Activated naive CD8-positive, alpha-beta T cell treated with anti-CD3 and anti-CD28 coated beads, Interleukin-2, amount 10 ng/mL, durations not matched to agents 7 days and 5 days (primary cell): ENCODE measurements at places on chromosomes 13 and 19. TPM values are rescaled to one million over a fixed set of nuclear protein-coding genes. Genes with fewer than 3 reads are reported as not detected.

Gene PDX1
- total RNA-seq = not detected

Gene ETHE1
- total RNA-seq = 57.1 TPM

Gene CAMSAP3
- 0.50 TPM for total RNA-seq

Gene MCF2L
- 9.3 TPM for total RNA-seq

Gene UBAC2
- total RNA-seq = 79.1 TPM

Gene WDR87
- not detected for total RNA-seq

DNA sequence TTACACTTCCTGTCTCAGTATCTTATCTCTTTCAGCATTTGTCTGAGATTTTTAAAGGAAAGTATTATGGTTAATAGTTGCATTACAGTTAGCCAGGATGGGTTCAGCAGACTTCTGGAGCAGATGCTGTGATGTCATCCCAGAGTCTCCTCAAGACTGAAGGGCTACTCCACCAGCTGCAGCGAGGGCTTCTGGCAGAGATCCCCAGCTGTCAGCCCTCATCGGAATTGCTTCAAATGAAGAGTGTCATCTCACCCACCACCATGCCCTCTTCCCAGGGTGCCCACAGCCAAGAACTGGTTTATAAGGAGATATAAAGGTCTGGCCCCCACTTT is 84.4 kb downstream of the FAM216B start:
- no peak for DNase-seq
- no peaks in the 10 kb centered on the region for H3K4me1 ChIP-seq
- H3K36me3 ChIP-seq = no peaks in the 10 kb centered on the region
- no peak overlapping the region for H3K27ac ChIP-seq
- H3K27me3 ChIP-seq = peaks cover 12% of the 10 kb centered on the region

GRCh38 chr13:25345576-25345975 is 26.2 kb upstream of the ATP8A2 start:
- DNase-seq = no peak
- H3K36me3 ChIP-seq = peaks cover 10% of the 10 kb centered on the region
- H3K4me3 ChIP-seq = no peak overlapping the region
- H3K4me1 ChIP-seq = no peaks in the 10 kb centered on the region
- H3K27ac ChIP-seq = no peak overlapping the region
- H3K27me3 ChIP-seq = no peaks in the 10 kb centered on the region

GRCh38 chr13:111139452-111139851 is 24.3 kb downstream of the ARHGEF7 start:
- no peaks in the 10 kb centered on the region for H3K36me3 ChIP-seq
- H3K27ac ChIP-seq = no peak overlapping the region
- DNase-seq = no peak
- H3K27me3 ChIP-seq = peaks cover 51% of the 10 kb centered on the region
- H3K4me1 ChIP-seq = peaks cover 1% of the 10 kb centered on the region

GRCh38 chr13:23707674-23708073 is 137.5 kb downstream of the TNFRSF19 start:
- no peak for DNase-seq
- no peak overlapping the region for H3K4me3 ChIP-seq
- no peaks in the 10 kb centered on the region for H3K4me1 ChIP-seq
- no peak overlapping the region for H3K27ac ChIP-seq
- H3K36me3 ChIP-seq = no peaks in the 10 kb centered on the region

GRCh38 chr19:1725100-1726064 is 27.9 kb upstream of the ONECUT3 start:
- peaks cover 62% of the 10 kb centered on the region for H3K27me3 ChIP-seq
- H3K36me3 ChIP-seq = no peaks in the 10 kb centered on the region
- H3K4me1 ChIP-seq = peaks cover 3% of the 10 kb centered on the region
- H3K27ac ChIP-seq = no peak overlapping the region
- peak; percentile 69 for DNase-seq

GRCh38 chr13:20441056-20441455 is 84.6 kb downstream of the CRYL1 start:
- DNase-seq = no peak
- no peak overlapping the region for H3K27ac ChIP-seq
- H3K36me3 ChIP-seq = peaks cover 9% of the 10 kb centered on the region
- no peaks in the 10 kb centered on the region for H3K27me3 ChIP-seq
- no peak overlapping the region for H3K4me3 ChIP-seq

DNA sequence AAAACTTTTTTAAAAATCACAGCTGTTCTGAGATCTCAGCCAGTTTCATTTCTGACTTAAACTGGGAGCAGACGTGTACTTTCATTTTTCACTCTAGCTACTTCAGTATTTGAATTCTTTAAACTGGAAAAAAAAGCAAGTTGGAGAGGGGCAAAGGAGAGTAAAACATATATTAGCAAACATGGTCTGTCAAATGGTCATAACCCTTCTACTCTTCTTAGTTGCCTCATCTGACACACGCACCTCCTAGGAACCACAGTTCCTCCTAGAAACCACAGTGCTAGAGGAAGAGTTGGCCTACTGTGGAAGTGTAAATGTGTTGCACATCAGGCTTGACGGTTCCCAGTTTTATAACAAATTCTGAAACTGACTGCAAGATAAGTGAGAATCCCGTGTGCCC is 47.2 kb downstream of the TM9SF2 start:
- no peaks in the 10 kb centered on the region for H3K27me3 ChIP-seq
- H3K36me3 ChIP-seq = peaks cover 39% of the 10 kb centered on the region
- no peak overlapping the region for H3K27ac ChIP-seq
- DNase-seq = no peak

DNA sequence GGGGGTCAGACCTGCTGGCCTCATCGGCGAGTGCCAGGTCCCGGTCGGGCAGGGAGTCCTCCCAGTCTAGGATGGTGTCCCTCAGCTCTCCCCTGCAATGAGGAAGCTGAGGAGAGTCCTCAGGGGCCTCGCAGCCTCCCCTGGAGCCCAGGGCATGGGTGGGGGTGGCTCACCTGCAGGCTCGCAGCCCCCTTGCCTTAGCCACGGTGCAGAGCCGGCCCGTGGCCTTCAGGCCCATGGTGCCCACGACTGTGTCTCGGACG is 6.8 kb downstream of the SIRT6 start:
- no peak for DNase-seq
- peaks cover 6% of the 10 kb centered on the region for H3K36me3 ChIP-seq

DNA sequence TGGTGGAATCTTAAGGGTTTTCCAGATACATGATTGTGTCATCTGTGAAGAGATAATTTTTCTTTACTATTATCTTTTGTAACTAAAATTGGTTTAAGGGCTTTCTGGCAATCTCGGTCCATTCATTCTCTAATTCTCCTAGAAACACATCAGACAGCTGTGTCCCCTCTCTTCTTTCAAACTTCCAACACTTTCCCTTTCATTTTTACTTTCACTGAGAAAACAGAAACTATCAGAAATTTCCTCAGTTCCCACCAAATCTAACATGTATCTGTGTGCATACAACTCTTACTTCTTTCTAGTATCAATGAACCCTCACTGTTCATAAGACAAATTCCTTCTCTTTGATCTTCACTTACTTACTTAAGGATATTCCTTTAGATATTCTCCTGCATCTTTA is 40.2 kb downstream of the KCNRG start:
- H3K4me3 ChIP-seq = no peak overlapping the region
- H3K36me3 ChIP-seq = peaks cover 60% of the 10 kb centered on the region
- peak overlapping the region; percentile 64 for H3K27ac ChIP-seq
- DNase-seq = no peak
- H3K4me1 ChIP-seq = peaks cover 28% of the 10 kb centered on the region
- H3K27me3 ChIP-seq = no peaks in the 10 kb centered on the region

- no peak overlapping the region for H3K27ac ChIP-seq
- peaks cover 12% of the 10 kb centered on the region for H3K27me3 ChIP-seq
- H3K4me3 ChIP-seq = no peak overlapping the region
- DNase-seq = no peak
- no peaks in the 10 kb centered on the region for H3K4me1 ChIP-seq
Observed at GRCh38 chr13:110790371-110790770, 76.9 kb downstream of the ING1 start.

GRCh38 chr13:111485491-111486250 is 165.2 kb downstream of the TEX29 start:
- no peaks in the 10 kb centered on the region for H3K27me3 ChIP-seq
- H3K27ac ChIP-seq = no peak overlapping the region
- no peak overlapping the region for H3K4me3 ChIP-seq

DNA sequence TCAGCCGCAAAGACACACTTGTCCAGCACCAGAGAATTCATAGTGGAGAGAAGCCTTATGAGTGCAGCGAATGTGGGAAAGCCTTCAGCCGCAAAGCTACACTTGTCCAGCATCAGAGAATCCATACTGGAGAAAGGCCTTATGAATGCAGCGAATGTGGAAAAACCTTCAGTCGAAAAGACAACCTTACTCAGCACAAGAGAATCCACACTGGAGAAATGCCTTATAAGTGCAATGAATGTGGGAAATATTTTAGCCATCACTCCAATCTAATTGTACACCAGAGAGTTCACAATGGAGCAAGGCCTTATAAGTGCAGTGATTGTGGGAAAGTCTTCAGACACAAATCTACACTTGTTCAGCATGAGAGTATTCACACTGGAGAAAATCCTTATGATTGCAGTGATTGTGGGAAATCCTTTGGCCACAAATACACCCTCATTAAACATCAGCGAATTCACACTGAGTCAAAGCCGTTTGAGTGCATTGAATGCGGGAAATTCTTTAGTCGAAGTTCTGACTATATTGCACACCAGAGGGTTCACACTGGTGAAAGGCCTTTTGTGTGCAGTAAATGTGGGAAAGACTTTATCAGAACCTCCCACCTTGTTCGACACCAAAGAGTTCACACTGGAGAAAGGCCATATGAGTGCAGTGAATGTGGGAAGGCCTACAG is 6.8 kb downstream of the ZNF134 start:
- H3K27ac ChIP-seq = no peak overlapping the region
- no peaks in the 10 kb centered on the region for H3K27me3 ChIP-seq
- H3K36me3 ChIP-seq = peaks cover 94% of the 10 kb centered on the region
- H3K4me3 ChIP-seq = no peak overlapping the region
- peaks cover 7% of the 10 kb centered on the region for H3K4me1 ChIP-seq

- peaks cover 5% of the 10 kb centered on the region for H3K36me3 ChIP-seq
- no peaks in the 10 kb centered on the region for H3K27me3 ChIP-seq
- DNase-seq = no peak
- H3K4me3 ChIP-seq = no peak overlapping the region
- no peaks in the 10 kb centered on the region for H3K4me1 ChIP-seq
- no peak overlapping the region for H3K27ac ChIP-seq
Observed at GRCh38 chr13:100245104-100245503, 156.2 kb downstream of the PCCA start.

DNA sequence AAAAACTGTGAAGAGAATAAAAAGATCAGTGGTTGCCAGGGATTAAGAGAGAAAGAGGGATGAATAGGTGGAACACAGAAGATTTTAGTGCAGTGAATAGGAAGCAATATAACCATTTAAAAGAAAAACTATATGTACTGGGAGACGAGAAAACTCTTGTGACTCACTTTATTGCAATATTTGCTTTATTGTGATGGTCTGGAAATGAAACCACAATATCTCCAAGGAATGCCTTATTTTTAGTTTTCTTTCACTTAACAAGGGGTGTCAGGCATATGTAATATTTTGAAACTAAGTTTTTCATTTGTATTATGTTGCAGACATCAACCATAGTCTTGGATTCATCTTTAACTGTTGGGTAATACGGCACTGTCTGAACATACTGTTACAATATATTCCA is 1308.2 kb downstream of the PCDH9 start:
- no peaks in the 10 kb centered on the region for H3K27me3 ChIP-seq
- no peak overlapping the region for H3K4me3 ChIP-seq
- no peaks in the 10 kb centered on the region for H3K36me3 ChIP-seq
- no peak overlapping the region for H3K27ac ChIP-seq
- no peaks in the 10 kb centered on the region for H3K4me1 ChIP-seq

- H3K36me3 ChIP-seq = peaks cover 14% of the 10 kb centered on the region
- no peak overlapping the region for H3K4me3 ChIP-seq
- H3K27ac ChIP-seq = no peak overlapping the region
- H3K27me3 ChIP-seq = no peaks in the 10 kb centered on the region
Observed at GRCh38 chr13:77749344-77749880, 51.9 kb downstream of the SLAIN1 start.

DNA sequence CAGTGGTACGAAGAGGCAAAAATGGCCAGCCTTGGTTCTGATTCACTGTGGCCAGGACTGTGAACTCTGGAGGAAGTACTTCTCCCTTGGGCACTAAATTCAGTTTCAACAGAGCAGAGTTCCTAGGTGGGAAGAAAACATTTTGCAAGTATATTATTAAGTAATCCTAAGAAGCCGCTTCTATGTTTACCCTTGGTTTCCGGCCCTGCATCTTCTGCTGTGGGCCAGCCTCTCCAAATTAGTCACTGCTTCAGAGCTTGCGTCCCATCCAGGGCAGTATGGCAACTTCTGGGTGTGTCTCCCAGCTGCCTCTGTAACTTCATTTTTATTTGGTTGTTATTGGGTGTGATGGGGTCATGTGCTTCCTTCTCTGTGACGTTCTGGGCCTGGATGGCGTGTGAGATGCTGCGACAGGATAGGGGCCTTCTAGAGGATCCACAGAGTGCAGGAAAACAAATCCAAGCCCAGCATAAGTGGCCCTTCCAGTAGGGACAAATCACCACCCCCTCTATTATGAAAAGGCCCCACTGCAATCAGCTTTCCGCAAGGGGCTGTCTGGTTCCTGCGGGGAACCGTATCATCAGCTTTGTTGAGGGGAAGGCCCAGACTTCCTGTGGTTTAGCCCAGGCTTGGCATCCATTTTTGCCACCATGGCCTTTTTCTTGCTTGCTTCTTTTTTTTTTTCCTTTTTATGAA is 55.1 kb upstream of the C1QTNF9 start:
- peaks cover 42% of the 10 kb centered on the region for H3K36me3 ChIP-seq
- H3K4me1 ChIP-seq = peaks cover 72% of the 10 kb centered on the region
- H3K27ac ChIP-seq = peak overlapping the region; percentile 93
- H3K4me3 ChIP-seq = peak overlapping the region; percentile 91
- DNase-seq = peak; percentile 57

- H3K4me3 ChIP-seq = no peak overlapping the region
- no peaks in the 10 kb centered on the region for H3K36me3 ChIP-seq
- no peaks in the 10 kb centered on the region for H3K27me3 ChIP-seq
- H3K27ac ChIP-seq = no peak overlapping the region
Observed at GRCh38 chr13:82634946-82635345, 1247.3 kb downstream of the SLITRK1 start.

GRCh38 chr13:97160421-97160820 is 61.7 kb upstream of the MBNL2 start:
- H3K27me3 ChIP-seq = no peaks in the 10 kb centered on the region
- H3K27ac ChIP-seq = no peak overlapping the region
- H3K4me3 ChIP-seq = no peak overlapping the region
- DNase-seq = no peak

- DNase-seq = no peak
- no peak overlapping the region for H3K27ac ChIP-seq
- peaks cover 6% of the 10 kb centered on the region for H3K27me3 ChIP-seq
- no peaks in the 10 kb centered on the region for H3K4me1 ChIP-seq
Observed at GRCh38 chr13:44903574-44903985, 85.7 kb downstream of the NUFIP1 start.

GRCh38 chr13:28474491-28475134 is 20.3 kb downstream of the FLT1 start:
- DNase-seq = no peak
- H3K4me3 ChIP-seq = no peak overlapping the region
- H3K27ac ChIP-seq = no peak overlapping the region
- no peaks in the 10 kb centered on the region for H3K4me1 ChIP-seq
- H3K36me3 ChIP-seq = no peaks in the 10 kb centered on the region
